ENCODE measurements at places on chromosomes 4 and X. TPM values are rescaled to one million over a fixed set of nuclear protein-coding genes. Genes with fewer than 3 reads are reported as not detected.

Gene MSN
- total RNA-seq: 374 TPM

Gene NXF2
- total RNA-seq: not detected

Gene H2BW2
- total RNA-seq: not detected

Gene SLC6A14
- total RNA-seq: not detected

Gene NFKB1
- 39.8 TPM for total RNA-seq

Gene C4orf50
- total RNA-seq: 0.06 TPM

Gene SYTL5
- not detected for total RNA-seq

Gene NUDT11
- 2.1 TPM for total RNA-seq

Gene KIT
- total RNA-seq: 9.6 TPM

Gene FGA
- not detected for total RNA-seq

Gene RS1
- not detected for total RNA-seq

Gene TXK
- 2.3 TPM for total RNA-seq

Gene CENPVL3
- not detected for total RNA-seq

Gene AFP
- not detected for total RNA-seq

Gene GNPDA2
- total RNA-seq: 13.5 TPM

Gene RRH
- 0.71 TPM for total RNA-seq

Gene DOK7
- total RNA-seq: 3.3 TPM

Gene PLRG1
- total RNA-seq: 59.0 TPM

Gene TRIM60
- not detected for total RNA-seq

Gene DIPK2B
- 43.3 TPM for total RNA-seq

Gene SEC24B
- total RNA-seq: 40.8 TPM

Gene PLK4
- total RNA-seq: 1.3 TPM

Gene TMPRSS11B
- total RNA-seq: not detected

Gene TMEM184C
- total RNA-seq: 23.1 TPM

Gene USP26
- not detected for total RNA-seq

Gene KLB
- not detected for total RNA-seq

Gene SSX2B
- total RNA-seq: not detected

Gene DGKK
- not detected for total RNA-seq

Gene PTCHD1
- 16.2 TPM for total RNA-seq

Gene PLAC8
- total RNA-seq: 3.5 TPM

Gene ANOS1
- 2.3 TPM for total RNA-seq

Gene ENPP6
- 1.8 TPM for total RNA-seq

Data from aorta (tissue), 5 donors.